ENCODE measurements at places on chromosomes 2 and 18.

DNA sequence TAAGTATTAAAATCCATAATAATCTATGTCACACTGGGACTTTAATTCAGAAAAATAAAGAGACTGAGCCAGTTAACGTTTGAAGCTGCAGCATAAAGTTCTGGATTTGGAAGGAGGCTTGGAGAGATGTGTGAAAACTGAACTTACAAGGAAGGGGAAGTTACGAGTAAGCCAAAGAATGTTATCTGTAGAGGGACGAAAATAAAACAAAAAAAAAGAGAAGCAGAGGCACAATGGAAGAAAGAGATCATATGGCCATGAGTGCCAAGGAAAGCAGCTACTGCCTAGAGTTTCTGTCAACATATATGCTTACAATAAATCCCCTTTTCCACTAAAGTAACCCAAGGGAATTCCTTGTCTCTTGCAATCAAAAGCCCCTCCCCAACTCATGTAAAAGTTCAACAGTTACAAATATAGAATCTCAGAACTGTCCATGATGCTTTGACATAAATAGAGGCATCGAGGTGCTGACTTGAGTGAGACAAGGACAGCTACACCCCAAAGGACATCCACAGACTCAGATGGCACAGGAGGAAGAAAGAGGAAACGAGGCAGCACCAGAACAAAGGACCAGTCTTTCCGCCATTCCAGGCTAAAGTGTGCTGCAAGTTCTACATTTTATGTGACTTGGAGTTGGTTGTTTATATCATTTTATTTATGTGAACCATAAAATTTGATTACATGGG lies 16.1 kb upstream of the ARL5A start:
- no peak for DNase-seq

GRCh38 chr2:34547340-34547739 lies 948.2 kb upstream of the FAM98A start:
- no peak for DNase-seq

DNA sequence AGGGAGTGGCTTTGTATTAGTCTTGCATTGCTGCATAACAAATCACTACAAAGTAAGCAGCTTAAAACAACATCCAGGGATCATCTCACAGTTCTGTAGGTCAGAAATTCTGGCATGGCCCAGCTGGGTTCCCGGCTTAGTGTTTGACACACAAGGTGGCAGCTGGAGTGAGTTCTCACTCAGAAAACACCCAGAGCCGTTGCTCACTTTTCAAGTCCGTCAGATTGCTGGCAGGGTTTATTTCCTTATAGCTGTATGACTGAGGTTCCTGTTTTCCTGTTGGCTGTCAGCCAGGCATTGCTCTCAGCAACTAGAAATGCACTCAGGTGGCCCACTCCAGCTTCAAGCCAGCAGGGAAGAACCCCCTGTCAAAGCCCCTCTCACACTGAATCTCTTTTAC lies 324.1 kb downstream of the CCDC178 start:
- no peak for DNase-seq

- DNase-seq = no peak
These were observed 11.2 kb downstream of the CFAP210 start for GRCh38 chr2:169683054-169683424.

- peak; percentile 19 for DNase-seq
These were observed 84.7 kb upstream of the STON1 start for GRCh38 chr2:48445091-48445725.

- no peak for DNase-seq
These were observed 182.2 kb upstream of the ZFP36L2 start for GRCh38 chr2:43408407-43409160.
